ENCODE measurements at places on chromosomes 6 and 20.

DNA sequence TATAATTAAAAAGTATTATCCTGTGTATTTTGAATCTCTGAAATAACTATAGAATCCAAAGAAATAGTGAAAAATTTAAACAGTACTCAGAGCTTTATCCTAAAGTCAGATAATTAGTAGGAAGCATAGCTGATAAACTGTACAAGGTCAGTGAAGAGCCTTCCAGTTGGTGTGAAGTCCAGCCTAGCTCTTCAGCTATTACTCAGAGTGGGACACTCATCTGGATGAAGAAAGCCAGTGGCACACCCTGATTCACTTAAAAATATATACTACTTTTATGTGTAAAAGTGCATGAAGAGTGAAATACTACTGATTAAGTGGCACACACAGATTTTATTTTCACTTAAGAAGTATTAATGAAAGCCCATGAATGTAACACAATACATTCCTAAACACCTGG, 3.1 kb downstream of the IFNGR1 start:
- no peak for DNase-seq

GRCh38 chr20:5113615-5113986, 6.2 kb downstream of the PCNA start:
- DNase-seq: no peak

GRCh38 chr6:69280858-69281257, 516.0 kb downstream of the LMBRD1 start:
- DNase-seq: no peak

GRCh38 chr20:40010483-40010882, 678.6 kb downstream of the MAFB start:
- DNase-seq: no peak

- no peak for DNase-seq
Measured at GRCh38 chr20:3712279-3712873, at the start of gene SIGLEC1. Gene SIGLEC1 (minus strand): TSS chr20:3712600. CDS start chr20:3707128, 5,472 bp downstream.

All from non-pigmented ciliary epithelial cell (primary cell).